ENCODE measurements at places on chromosomes 13 and 19.

DNA sequence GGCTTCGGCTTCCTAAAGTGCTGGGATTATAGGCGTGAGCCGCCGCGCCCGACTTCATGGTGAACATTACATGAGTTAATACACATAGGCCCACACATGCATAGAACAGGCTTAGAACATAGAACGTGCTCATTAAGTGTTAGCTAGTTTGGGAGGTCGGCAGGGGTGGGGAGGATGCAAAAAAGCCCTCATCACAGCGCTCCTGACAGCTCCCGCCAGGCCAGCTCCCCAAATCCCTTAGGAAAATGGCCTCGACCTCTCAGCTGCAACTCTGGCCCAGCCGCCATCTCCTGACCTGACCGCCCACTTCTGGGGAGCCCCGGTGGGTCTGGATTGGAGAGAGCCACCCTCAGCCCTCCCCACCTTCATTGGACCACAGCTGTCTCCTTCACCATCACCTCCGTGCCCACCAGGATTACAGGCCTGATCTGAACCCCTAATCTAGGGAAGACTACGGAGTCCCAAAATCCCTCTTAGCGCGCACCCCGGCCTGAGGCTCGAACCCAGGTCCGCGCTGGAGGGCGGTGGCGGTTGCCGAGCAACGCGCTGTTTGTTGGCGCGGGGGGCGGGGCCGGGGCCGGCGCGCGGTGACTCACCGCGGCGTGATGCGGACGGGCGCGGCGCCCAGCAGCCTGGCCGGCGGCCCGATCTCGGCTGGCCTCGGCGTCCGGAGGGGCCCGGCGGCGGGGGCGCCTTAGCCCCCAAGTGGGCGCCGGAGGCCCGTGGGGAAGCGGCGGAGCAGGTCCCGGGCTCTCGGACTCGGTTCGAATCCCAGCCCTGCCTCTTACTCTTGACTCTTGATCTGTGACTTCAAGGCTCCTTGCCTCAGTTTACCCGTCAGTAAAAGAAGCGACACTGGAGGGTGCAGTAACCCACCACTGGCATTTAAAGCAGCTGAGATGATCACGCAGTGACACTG, 26.7 kb upstream of the NANOS3 start:
- DNase-seq = peak; percentile 72

- no peak for DNase-seq
Observed at GRCh38 chr19:34482380-34483250, 1.1 kb downstream of the WTIP start.

DNA sequence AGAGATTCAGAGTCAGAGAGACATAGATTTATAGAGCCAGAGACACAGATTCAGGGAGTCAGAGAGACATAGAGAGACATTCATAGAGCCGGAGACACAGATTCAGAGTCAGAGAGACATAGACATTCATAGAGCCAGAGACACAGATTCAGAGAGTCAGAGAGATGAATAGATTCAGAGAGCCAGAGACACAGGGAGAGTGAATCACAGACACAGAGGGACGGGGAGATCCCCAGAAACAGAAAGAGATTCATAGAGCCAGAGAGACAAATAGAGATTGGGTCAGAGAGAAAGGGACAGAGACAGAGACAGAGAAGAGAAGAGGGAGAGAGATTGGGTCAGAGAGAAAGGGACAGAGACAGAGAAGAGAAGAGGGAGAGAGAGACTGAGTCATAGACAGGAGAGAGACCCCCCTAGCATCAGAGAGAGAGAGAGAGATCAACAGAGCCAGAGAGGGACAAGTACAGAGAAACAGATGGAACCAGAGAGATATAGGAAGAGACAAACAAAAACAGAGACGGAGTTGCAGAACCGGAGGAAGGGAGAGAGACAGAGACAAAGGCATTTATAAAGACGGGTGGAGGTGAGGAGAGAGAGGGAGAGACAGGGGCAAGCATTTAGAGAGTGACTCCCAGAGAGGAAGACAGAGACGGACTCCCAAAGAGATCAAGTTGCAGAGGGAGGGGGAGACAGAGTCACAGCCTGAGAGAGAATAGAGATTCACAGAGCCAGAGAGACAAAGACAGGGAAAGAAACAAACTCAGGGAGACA, 1.1 kb upstream of the PRKCG start:
- no peak for DNase-seq

DNA sequence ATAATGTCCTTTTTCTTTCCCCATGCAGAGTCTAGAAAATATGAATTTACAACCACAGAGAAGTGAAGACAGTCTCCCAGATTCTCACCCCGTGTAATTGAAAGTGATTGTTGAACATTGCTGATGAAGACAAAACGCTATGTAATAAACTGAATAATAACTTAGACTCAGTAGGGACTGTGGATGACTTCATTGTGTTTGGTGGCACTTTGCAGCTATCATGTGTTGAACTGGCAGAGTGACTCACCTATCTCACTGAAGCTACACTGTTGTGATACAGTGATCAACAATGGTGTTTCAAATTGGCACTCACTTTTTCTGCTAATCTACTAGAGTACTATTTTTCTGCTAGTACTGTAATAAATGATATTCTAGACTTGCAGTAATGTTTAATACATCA, 261.3 kb downstream of the DACH1 start:
- no peak for DNase-seq

GRCh38 chr13:89407357-89407756, 1736.2 kb downstream of the SLITRK5 start:
- DNase-seq = no peak

DNA sequence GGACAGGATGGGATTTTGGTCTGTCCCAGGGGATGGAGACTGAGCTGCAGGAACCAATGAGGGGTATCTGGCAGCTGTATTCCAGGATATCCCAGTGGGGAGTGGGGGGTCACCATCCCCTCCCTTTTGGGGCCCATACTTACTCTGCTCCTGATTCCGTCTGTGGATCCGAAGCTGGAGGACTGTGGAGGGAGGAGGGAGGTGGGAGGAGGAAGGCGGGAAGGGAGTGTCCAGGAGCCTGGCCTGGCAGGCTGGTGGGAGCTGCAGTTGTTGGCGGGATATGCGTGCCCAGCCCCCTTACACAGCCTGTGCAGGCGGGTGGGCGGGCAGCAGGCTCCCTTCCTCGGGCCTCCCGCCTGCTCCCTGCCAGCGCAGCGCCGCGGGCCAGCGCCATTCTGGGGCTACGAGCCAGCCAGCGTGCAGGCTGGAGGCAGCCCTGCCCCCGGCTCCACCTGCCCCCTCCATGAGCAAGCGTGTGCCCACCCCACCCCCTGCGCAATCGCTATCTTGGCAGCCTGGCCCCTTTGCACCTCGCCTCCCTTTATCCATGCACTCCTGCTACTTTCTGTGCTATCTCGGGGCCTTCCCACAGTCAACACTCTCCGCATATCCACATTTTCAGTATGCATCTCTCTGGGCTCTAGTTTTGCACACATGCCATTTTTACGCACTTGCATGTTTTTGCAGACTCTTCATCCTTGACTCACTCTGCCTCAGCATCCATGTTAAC, 2.8 kb downstream of the MAMSTR start:
- DNase-seq = peak; percentile 55
